ENCODE measurements at places on chromosomes 3 and 15.

DNA sequence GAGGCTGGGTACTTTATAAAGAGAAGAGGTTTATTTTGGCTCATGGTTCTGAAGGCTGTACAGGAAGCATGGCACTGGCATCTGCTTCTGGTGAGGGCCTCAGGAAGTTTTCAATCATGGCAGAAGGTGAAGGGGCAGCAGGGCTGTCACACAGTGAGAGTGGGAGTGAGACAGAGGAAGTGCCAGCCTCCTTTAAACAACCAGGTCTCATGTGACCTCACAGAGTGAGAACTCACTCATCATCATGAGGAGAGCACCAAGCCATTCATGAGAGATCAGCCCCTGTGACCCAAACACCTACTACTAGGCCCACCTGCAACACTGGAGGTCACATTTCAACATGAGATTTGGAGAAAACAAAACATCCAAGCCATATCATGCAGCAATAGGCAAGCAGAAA lies 9.3 kb upstream of the RFTN1 start:
- no peak for DNase-seq

GRCh38 chr15:59185725-59186124 lies 20.9 kb upstream of the LDHAL6B start:
- no peak for DNase-seq

GRCh38 chr3:84082726-84083125 lies 876.1 kb upstream of the CADM2 start:
- no peak for DNase-seq

DNA sequence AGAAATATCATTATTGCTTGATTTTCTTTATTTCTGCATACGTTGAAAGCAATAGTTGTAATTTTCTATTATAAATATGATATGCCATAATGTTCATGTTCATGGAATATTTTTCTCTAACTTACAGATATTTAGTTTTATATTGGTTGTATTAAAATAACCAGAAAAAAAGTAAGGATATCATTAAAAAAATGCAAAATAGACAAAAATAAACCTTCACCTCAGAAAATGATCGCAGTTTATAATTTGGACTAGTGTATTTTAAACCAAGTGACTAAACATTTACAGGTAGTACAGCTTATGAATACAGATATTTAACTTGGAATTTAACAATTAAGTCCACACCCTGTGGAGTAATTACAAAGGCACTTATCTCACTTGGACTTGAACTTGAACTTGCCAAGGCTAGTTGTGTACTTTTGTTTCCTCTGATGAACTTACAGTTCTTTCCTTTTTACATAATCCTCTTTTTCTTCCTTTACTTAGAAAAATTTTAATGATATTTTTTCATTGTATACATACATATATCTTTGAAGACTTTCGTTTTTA lies 156.7 kb downstream of the CHL1 start:
- DNase-seq = no peak

GRCh38 chr3:120742849-120743365 lies 363 bp downstream of the GTF2E1 start:
- DNase-seq = no peak

- no peak for DNase-seq
Observed at GRCh38 chr3:182608832-182609231, 184.5 kb upstream of the ATP11B start.

GRCh38 chr15:40266828-40267304 lies 16.0 kb downstream of the ANKRD63 start:
- DNase-seq = no peak

GRCh38 chr15:38874464-38874863 lies 309.9 kb upstream of the RASGRP1 start:
- DNase-seq = no peak

DNA sequence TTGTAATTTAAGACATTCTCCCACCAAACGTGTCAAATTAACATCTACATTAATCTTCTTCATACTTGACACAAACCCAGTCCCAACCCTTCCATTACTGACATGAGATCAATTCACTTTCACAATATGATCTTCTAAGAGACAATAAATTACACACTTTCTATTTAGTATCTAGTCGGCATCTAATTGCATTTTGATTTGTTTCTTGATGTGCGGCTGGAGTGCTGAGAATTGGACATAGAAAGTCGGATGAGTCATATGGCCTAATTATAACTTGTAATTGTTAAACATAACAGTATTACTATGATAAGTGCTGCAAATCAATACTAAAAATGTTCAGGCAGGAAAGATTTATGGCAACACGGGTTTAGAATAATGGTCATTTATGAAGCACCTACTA lies 78.4 kb upstream of the RORA start:
- DNase-seq = no peak
